ENCODE measurements at places on chromosomes 16 and 17.

- DNase-seq = no peak
Observed at GRCh38 chr17:10984220-10984619, 146.3 kb upstream of the PIRT start.

DNA sequence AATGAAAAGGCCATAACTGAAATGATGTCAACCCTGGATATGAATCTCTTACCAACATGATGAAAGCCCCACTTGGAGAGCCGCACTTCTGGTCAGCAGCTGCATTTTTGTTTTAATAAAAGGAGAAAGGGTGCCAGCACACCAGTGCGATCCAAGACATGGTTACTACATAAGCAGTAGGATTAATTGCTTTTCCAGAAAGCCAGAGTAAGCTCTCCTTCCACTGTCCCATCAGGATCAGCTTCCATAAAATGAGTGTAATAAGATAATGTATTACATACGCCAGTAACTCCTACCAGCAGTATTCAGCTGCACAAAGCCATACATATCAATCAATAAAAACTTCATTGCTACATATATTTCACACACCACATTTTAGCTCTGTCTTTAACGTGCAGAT lies 26.3 kb upstream of the NACA2 start:
- DNase-seq = no peak

DNA sequence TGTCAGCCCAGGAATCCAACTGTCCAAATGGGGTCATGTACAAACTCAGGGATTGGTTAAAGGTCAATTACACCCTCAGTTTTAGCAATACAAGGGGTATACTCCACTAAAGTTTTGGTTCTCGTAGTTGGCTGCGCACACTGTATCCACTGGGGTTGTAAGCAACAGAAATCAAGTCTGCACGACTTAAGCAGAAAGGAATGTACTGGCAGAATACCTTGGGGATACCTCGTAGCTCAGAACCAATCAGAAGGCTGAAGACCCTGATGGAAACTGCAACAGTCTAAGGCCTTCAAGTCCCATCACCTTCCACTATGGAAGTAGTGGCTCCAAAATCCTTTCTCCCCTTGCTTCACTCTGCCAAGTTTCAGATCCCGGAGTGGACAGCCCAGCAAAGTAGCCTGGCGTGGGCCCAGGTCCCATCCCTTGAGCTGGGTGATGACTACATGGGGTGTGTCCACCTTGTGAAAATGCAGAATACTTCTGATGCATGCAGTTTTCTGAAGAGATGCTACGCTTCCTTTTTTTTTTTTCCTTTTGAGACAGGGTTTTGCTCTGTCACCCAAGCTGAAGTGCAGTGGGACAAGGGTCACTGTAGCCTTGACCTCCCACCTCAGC lies 21.1 kb upstream of the RPH3AL start:
- DNase-seq = no peak

- DNase-seq = no peak
Observed at GRCh38 chr17:14206891-14207290, 29.8 kb downstream of the CDRT15 start.

- DNase-seq = no peak
Observed at GRCh38 chr16:3838600-3839401, 41.7 kb downstream of the CREBBP start.

GRCh38 chr17:62657690-62658089 lies 30.2 kb downstream of the MRC2 start:
- DNase-seq = no peak

DNA sequence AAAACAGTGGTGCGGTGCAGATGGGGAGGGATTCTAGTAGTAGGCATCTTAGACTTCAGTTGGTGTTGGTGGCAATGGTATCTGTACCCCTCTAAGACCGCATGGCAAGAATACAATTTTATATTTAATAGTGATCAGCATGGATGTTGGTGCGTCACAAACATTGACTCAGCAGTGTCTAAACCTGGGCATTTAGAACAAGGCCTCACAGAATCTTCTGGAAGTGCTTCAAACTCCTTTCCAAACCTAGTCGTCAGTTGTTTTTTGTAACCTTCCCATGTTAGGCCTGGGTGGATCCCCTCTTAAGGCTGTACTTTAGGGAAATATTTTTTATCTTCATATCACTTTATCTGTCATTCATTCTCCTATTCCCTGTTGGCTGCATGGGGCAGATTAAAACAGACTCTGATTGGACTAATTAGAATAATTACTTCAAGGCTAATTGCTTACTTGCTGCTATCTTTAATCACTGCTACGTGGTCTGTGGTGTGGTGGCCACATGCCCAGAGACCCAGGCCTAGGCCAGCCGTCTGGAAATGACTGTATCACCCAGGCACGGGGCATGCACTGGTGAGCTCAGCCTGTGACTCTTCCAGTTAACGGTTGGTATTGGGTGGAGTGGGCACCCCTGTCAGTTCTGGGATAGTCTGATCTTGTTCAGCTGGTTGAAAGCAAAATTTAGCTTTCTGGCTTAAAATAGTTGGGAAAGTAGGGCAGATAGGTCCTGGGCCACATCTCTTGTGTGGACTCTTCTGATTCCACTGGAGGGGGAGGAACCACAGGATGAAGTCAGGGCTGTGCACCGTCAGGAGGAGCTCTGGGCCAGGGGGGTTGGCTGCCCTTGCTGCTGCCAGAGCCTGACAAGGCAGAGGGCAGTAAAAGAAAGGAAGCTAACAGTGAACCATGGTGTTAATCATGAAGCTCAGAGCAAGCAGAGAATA lies 4.5 kb downstream of the ALKBH5 start:
- no peak for DNase-seq

DNA sequence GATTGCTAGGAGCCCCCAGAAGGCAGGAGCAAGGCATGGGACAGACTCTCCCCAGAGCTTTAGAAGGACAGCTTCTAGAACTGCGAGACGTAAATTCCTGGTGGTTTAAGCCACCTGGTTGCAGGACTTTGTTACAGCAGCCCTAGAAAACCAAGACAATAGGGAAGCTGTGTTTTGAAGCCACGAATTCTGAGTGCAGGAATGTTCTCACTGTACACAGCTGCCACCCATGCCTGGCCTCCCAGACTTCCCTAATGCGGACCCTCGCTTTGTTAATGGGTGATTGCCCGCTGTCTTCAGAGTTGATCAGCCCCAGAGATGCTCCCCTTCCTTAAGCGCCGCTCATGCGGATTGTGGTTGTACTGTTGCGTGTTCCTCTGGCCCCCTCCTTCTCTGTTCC lies 177.1 kb downstream of the MSI2 start:
- no peak for DNase-seq

GRCh38 chr16:86827521-86827920 lies 249.2 kb downstream of the FOXL1 start:
- no peak for DNase-seq

DNA sequence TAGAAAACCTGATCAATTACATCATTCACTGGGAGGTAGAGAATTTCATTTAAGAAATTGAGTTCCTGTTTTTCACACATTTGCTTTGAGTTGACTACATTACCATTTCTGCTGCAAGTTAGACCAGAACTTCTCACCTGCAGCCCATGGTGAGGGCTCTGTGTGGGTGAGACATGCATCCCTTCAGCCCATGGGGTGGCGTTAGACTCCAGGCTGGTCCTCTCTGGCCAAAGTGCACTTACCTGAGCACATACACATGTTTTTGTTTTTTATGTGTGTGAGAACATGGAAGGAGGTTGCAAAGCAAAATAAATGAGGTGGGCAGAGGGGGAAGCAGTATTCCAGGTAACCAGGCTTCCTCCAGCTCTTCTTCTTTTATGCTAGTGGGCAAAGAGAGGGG lies 470.2 kb downstream of the PMP22 start:
- DNase-seq = no peak

DNA sequence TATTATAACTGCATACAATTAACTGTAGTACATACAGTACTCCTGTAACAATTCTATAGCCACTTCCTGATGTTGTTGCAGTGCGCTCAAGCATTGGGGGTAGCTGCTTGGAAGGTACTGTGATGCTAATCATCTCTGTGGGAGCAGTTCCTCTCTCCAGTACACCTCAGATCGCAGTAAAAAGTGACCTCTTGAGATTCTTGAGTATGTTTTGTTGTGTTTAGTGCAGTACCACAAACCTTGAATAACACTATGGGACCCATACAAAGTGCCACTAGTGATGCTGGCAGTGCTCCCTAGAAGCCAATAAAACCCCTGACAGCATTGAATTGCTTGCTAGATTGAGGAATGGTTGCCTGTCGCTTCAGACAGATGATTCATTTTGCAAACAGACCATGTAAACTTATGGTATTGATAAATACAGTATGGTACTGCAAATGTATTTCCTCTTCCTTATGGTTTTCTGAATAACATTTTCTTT lies 193.0 kb downstream of the SPECC1 start:
- no peak for DNase-seq
